Sciatic nerve (tissue), 2 donors: ENCODE measurements at places on chromosomes 6 and 20.

GRCh38 chr20:57332105-57333089 is 2.8 kb downstream of the SPO11 start:
- no peak for DNase-seq

DNA sequence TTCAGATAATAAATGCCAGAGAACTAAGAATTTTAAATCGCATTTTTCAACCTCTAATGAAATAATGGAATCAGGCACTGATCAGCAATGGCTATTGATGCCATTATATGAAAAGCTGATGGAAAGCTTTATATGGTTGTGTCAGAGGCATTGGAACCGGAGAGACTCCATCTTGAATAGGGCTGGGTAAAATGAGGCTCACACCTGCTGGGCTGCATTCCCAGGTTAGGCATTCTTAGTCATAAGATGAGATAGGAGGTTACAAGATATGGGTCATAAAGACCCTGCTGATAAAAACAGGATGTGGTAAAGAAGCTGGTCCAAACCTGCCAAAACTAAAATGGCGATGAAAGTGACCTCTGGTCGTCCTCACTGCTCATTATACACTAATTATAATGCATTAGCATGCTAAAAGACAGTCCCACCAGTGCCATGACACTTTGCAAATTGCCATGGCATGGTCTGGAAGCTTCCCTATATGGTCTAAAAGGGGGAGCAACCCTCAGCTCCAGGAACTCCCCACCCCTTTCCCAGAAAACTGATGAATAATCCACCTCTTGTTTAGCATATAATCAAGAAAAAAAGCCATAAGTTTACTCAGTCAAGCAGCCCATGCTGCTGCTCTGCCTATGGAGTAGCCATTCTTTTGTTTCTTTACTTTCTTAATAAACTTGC is 40.2 kb upstream of the CD83 start:
- DNase-seq, result no peak

DNA sequence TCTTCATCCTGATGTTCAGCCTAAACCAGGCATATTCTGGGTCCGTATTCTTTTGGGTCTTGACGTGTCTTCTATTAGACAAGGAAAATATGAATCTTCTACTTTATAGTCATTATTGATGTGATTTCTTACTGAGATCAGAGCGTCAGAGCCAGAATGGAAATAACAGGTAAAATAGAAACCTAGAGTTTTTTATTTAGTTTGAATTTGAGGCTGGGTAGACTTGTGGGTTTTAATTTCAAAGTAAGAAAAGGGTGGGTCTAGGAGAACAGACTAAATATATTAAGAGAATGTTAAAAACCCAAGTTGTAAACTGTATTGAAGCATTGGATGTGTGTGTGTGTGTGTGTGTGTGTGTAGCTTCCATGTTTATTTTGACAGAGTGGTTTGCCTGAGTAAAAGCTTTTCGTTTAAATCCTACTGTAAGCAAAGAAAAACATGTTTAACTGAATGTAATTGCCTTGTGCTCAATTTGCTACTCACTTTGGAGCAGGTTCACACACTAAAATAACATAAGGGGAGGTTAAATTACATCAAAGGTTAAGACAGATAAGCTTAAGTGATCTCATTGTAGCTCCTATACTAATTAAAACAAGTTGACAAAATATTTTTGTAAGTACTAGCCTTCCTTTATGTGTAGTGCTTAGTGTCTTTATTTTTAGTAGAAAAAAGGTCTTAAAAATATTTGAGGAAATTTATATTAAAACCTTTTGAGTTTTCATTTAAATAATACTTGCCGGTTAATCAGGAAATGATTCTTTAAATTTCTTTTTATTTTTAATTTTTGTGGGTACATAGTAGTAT is 17.4 kb downstream of the HECA start:
- DNase-seq, result no peak

DNA sequence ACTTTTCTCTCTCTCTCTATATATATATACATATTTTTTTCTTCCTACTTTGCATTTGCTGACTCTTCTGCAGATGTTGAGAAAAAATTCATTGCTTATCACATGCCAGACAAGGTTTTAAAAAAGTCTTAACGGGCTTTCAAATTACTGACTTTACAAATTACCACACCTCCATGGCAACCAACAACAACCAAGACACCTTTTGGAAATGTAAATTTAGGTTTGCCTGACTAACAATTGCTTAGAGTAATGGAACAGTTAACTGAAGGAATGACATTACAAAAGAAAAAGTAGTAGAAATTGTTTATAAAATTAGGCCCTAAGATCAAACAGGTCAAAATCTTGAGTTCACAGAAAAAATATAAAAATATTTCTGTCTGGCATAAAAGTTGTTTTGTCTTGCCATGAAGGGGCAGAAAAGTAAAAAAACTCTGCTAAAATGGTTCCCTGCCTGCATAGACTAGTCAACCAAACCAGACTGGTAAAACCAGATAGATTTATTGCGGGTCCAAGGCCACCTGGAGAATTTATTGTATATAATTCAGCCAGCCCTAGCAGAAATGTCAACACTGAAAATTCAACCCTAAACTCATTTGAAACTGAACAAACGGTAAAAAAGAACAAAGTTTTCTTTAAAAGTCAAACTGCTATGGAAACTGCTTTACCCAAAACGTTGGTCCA is 92.8 kb upstream of the FRMD1 start:
- DNase-seq, result no peak

DNA sequence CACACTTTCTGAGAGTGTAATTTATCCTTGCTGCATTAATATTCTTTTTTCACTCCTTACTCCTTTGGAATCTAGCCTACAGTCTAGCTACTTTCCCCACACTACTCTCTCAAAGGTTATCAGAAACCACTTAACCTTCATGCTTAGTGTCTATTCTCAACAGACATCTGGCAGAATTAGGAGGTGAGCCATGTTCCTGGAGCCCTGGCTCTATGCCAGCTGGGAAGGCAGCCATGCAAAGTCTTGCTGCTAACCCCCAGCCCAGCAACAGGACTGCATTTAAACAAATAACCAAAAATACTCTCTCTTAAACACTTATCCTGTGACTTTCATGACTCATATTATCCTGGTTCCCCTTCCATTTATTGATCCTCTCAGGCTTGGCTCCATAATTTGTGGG is 260.2 kb downstream of the BCKDHB start:
- DNase-seq, result no peak

- DNase-seq, result no peak
Observed at GRCh38 chr6:120173250-120173649, 823.7 kb upstream of the MAN1A1 start.

DNA sequence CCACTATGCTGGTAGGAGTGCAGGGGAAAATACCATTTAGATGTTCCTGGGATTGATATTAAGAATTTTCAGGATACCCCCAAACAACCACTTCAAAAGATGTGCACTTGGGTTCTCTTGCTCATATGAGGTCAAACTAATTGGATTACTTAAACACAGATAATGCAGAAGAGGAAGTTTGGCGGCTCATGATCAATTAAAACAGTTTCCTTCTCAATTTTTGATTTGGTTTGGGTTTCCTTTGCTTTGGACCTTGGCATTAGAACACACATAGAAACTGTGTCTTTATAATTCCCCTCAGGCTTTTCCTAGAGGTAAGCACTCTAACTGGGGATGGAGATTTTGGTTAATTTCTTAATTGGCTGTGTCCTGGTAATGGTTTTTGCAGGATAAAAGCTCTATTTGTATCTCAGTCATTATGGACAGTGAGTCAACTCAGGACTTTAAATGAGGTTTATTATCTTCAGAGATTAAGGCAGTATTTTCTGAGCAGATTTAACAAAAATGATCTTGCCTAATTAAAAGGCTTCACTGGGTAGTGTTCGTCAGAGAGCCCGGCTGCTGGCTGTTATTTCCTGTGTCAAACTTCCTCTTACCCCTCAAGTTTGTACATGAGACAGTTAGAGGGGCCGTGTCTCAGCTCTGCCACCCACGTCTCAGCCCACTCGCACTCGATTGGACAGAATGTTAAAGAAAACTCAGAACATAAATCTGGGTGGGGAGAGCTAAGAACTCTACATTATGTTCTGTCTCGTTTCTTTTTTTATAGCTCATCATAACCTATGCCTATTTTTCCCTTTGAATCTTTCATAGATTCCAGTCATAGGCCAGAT is 50.3 kb upstream of the PREP start:
- DNase-seq, result peak; percentile 61

DNA sequence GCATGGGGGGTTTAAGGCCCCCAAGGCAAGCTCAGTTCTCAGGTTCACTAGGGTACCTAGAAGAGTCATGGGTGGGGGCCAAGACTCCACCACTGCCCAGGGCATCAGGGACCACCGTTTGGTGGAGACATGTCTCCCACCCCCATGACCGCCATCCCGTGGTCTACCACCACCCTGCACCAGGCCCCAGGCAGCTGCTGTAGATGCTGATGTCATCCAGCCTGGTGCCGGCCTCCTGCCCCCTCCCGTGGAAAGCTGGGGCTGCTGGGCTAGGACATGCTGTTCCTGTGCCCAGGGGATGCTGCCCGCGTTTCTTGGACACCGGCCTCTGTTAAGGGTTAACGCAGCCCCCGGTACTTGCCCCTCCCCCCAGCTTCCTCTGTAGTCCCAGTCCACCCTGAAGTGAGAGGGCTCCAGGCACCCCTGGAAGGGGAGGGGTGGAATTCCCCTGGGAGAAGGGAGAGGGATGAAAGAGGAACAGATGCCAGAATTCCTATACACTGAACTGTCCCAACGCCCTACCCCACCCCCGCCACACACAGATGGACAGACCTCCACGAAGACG is 587 bp downstream of the IP6K3 start:
- no peak for DNase-seq

- no peak for DNase-seq
Observed at GRCh38 chr20:62015540-62016288, 50.0 kb downstream of the TAF4 start.
